ENCODE measurements at places on chromosomes 16 and 17.

DNA sequence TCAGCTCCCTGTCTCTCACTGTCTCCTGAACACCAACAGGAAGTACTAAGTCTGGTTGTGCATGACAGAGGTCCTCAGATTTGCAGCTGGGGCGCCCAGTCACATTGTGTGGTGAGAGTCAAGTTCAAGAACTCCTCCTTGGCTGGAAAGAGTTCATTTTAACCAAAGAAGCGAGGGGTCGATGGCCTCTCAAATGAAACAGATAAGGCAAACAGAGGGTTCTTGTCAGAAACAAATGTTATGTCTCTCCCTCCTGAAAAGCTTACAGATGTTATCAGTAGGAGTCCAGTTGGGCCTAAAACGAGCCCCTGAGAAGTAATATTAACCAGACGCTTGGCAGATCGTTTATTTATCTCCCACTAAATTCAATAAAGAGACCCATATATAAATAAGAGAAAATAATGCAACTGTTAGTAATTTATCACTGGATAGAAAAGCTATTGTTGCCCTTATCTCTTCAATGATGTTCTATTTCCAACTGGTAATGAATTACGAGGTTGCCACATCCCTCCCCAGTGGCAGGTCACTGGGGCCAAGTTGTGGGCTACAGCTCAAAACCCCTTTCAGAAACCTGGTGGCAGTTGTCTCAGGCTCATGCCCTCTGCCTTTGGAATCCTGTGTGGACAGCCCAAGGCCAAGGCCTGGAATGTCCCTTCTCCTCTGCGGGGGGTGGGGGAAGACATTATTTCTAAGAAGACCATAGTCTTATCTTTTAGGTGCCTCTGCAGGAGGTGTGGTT lies 307.5 kb upstream of the DYNLRB2 start:
- DNase-seq, result no peak

- no peak for DNase-seq
These were observed 130.8 kb upstream of the IRX3 start for GRCh38 chr16:54417384-54417783.

DNA sequence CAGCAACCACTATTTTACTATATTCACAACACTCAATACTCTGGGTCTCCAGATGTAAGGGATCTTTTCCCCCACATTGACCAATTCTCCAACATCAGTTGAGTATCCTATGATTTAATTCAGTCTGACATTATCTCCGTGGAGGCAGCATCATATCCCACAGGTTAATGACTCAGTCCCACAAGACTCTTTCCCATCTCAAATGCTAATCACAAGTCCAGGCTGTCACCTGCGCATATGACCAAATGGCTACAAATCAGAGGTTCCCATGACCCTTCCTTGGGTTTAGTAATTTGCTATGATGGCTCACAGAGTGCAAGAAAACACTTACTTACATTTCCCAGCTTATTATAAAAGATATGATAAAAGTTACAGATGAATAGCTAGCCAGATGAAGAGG lies 18.7 kb downstream of the ACSM3 start:
- DNase-seq, result no peak

DNA sequence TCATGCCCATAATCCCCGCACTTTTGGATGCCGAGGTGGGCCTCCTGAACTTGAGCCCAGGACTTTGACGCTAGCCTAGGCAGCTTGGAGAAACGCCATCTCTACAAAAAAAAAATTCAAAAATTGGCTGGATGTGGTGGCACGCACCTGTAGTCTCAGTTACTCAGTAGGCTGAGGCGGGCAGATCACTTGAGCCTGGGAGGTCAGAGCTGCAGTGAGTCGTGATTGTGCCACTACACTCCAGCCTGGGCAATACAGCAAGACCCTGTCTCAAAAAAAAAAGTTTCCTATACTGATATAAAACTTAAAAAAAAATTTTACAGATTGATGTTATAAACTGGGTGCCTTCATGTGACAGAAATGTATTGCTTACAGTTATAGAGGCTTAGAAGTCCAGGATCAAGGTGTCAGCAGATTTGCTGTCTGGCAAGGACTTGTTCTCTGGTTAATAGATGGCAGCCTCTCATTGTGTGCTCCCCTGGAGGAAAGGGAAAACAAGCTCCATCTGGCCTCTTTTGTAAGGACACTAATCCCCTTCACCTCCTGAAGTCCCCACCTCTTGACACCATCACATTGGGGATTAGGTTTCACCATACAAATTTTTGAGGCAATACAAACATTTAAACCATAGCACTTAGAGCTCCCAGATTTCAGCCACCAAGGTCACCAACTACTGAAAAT lies 8.5 kb upstream of the CES3 start:
- DNase-seq, result no peak

GRCh38 chr17:35978346-35978745 lies 3.0 kb downstream of the CCL16 start:
- DNase-seq, result no peak

GRCh38 chr16:76670125-76670857 lies 393.1 kb downstream of the CNTNAP4 start:
- DNase-seq, result no peak

GRCh38 chr17:49783071-49783715 lies 5.3 kb upstream of the KAT7 start:
- peak; percentile 7 for DNase-seq

DNA sequence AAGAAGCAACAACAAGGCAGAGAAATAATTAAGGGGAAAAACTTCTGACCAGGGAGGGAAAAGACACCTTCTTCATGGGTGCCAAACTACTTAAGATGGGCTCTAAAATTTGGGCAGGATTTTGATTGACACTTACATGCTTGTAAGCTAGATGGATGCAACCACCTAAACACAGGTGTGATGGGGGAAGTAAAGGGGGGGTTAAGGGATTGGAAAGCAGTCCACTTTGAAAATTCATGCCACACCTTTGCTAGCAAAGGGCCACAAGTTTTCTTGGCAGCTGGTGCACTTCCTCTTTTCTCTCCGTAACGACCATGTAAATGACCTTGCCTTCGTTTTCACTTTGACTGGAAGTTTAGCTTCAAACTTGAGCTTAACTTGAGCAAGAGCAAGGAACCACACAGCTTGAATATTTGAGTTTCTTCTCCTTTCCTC lies 14.3 kb upstream of the PRKAR1A start:
- peak; percentile 95 for DNase-seq

GRCh38 chr17:81712468-81713003 lies 452 bp downstream of the SLC25A10 start:
- DNase-seq, result no peak

DNA sequence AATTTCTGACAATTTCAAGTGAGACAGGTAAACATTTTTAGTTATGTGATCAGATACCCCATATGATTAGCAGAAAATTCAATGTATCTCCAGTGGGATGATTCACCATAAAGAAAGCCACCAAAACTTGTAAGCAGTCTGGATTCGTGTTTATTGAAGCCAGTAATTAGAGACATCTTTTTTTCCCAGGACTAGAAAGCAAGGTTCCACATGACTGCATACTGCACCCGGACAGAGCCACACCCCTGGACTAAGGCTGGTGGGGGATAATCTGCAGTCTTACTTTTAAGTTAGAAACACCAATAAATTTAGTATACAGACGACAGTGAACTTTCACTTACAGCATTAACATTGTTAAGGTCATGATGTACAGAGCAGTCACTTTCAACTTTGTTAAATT lies 24.2 kb upstream of the CMTM4 start:
- DNase-seq, result no peak

GRCh38 chr17:43878260-43879175 lies 28.8 kb downstream of the MPP2 start:
- peak; percentile 48 for DNase-seq

DNA sequence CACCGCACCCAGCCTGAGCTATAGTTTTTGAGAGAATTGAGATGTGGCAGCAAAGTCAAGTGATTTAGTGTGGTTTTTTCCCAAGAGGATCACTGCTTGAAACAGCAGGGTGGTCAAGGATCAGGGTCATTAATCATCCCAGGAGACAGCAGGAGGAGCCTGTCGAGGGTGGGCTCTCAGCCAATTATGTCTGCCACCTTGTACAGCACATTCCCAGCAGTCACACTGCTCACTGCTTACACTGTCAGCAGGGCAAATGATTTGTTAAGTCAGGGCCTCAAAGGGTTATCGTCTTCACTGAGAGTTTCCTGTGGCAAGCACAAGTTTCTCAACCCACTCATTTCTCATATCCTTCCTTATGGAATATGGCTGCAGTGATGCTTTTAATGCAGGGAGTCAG lies 13.2 kb downstream of the B3GNT9 start:
- DNase-seq, result no peak

DNA sequence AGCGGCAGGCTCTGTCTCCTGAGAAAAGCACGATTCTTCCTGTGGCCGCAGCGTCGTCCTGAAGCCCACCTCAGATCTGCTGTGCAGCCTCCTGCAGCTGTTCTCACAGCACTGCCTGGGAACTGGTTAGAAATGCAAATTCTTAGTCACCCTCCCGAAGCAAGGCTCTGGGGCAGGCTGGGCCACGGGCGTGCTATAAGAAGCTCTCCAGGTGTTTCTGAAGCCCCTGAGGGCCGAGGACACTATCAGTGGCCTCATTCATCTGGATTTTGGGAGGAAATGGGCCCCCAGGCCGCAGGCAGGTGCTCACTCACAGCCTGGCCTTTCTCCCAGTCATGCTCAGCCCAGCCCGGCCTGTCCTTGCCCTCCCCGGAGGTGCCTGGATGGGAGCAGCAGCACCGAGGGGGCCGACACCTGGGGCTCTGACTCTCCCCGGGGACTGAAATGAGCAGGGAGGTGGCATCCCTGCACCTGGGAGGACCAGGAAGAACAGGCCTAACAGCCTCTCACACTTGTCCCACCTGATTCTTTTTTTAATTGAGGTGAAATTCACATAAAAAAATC lies 10.4 kb upstream of the NLRC3 start:
- DNase-seq, result no peak

GRCh38 chr16:10188236-10188635 lies 6.0 kb upstream of the GRIN2A start:
- DNase-seq, result no peak

Data from MV-4-11 (cell line).